Vagina (tissue), 2 donors: ENCODE measurements at places on chromosomes 4 and X.

DNA sequence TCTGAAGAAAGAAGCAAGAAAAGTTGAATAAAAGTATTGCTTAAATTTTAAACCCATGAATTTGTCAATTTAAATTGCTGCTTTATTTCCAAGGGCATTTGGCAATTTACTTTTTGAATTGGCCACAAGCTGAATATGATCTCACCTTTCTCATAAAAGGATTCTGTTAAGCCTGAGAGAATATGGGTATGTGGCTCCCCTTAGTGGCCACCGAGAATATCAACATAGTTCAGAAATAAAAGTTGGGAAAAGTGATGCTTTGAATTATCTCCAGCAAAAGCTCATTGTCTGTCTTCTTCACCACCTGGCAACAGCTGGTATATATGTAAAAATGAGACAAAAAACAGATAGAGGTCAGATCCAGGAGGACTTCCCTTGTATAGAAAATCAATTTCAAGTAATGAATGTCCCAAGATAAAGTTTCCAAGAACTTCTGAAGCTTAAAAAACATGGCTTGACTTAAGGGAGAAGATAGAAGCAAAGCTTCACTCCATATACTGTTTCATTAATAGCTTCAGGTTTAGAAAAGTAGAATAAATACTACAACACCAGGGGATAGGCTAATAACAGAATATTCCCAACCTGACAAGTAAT, 290.7 kb upstream of the FAM241A start:
- DNase-seq = no peak

GRCh38 chrX:155246748-155247147, 17.5 kb downstream of the RAB39B start:
- no peak for DNase-seq

DNA sequence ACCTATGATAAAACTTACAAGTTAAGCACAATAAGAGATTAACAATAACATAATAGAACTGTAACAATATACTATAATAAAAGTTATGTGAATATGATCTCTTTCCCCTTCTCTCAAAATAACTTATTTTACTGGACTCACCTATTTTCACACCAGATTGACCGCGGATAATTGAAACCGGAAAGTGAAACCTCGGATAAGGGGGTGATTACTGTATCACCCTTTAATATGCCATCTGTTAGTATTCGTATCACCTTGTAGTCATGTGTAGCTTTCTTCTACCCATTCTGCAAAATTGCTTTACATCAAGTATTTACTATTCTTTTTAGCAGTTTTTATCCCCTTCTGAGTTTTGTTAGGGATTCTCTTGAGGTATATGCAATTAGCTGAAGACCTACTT, 1.8 kb downstream of the SPCS3 start:
- no peak for DNase-seq

DNA sequence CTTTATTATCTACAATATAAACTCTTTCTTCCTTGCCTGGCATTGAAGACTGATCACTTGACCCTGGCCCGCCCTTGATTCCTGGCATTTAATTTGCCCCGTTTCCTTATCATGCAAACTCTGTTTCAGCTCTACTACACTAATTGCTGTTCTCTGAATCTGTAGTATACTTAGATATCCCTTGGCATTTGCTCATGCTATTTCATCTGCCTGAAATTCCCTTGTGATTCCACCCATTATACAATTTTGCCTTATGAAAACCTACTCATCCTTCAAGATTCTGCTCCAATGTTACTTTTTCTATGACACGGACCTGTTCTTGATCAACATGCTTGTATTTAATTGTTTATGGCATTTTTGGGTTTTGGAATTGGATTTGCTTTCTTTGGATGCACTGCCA, 459.9 kb upstream of the AMOT start:
- no peak for DNase-seq

DNA sequence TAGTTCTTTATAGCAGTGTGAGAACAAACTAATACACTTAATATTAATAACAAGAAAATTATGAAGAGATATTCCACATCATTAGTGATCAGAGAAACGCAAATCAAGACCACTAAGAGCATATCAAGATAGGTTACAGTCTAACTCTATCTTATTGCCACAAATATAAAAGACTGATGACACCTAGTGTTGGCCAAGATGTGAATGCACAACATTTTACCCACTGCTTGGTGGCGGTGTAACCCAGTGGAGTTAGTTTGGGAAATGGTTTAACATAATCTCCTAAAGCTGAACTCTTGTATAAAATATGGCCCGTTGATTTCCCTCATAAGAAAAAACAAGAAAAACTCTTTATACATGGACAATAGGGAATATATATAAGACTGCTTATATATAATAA, 92.4 kb downstream of the SLITRK2 start:
- DNase-seq = no peak

DNA sequence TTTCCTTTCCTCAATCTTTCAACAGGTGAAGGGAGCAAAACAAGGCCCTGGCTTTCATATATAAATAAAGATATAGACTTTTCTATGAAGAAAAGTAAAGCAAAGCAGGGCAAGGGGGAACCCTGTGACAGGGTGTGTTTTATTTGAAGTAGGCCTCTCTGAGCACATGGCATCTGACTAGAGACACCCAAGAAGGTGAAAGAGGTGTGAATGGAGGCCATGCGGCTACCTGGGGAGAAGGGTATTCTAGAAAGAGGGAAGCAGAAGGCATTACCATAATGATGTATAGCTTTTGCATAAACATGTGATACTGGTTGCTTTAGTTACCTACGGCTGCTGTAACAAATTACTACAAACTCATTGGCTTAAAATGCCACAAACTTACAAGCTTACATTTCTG, 75.8 kb downstream of the DHX15 start:
- no peak for DNase-seq

- peak; percentile 52 for DNase-seq
These were observed 133.6 kb downstream of the CPE start for GRCh38 chr4:165512424-165512823.

GRCh38 chr4:176303938-176304337, 15.8 kb upstream of the SPCS3 start:
- no peak for DNase-seq

DNA sequence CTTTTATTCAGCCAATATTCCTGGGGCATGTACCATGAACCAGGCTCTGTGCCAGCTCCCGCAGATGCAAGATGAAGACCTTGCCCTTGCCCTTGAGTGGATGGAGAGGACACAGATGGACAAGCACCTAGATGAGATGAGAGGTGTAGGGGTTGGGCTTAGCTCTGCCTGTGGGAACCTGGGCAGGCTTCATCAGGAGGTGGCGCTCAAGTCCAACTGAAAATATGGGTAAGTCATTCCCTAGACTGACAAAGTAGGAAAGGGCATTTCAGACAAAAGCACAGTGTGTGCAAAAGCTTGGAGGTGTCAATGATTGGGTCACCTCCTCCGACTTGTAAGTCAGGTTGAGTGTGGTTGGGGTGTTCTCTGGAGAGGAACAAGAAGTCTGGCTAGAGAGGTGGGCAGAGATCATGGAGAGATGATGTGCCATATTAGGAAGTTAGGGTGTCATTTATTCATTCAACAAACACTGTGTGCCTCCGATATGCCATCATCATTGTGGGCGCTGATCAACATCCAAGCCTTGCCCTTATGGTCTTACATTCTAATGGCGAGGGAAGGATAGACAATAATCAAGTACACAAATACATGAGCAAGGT, 64.6 kb downstream of the ANAPC4 start:
- DNase-seq = no peak

GRCh38 chr4:81600520-81601357, 129.0 kb upstream of the RASGEF1B start:
- no peak for DNase-seq

DNA sequence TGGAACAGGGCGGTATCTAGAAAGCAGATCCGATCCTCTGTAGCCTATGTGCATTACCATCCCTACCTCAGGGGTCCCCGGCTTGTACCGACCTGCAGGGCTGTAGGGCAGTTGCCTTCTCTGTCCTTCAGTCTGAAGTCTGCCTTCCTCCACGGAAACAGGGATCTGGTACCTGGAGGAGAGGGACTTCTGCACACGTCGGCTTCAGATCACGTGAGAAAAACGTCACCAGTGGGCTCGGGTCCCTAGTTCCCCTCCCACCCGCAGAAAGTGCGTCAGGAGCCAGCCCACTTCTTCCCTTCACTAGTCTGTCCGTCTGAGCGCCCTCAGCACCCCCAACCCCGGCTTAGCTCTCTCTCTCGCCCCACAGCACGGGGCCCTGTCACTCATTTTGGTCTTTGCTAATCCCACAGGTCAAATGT, at the start of gene TCEAL5:
Gene TCEAL5 (minus strand): TSS at position 170 of the 422 bp plus-strand sequence. CDS start 2,187 bp downstream, outside the sequence.
- no peak for DNase-seq

DNA sequence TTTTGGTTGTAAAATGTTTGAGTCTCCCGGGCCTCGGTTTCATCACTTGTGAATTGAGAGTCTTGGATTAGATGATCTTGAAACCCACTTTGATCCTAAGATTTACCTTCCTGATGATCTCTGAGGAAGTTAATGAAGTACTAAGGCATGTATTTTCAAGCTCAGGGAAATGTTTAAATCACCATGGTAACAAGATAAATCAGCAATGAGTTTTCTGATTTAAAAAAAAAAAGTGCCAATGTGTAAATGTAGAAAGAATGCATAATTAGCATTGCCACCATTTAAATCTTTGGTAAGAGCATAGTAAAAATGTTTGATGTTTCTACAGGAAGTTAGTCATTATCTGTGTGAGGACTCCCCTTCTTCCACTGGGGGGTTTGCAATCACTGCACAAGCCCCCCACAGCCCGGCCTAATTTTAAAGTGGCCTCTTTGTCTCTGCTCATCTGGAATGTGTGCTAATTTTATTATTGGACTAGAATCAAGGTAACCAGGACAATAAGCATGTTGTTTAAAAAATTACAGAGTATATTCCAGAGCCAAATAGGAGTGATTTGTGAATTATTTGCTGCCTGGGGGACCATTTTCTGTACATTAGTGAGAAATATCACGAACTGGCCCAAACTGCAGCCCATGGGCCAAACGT, 93.6 kb downstream of the SLC34A2 start:
- DNase-seq = no peak

- no peak for DNase-seq
These were observed 2.3 kb downstream of the FBXL5 start for GRCh38 chr4:15652841-15653240.

- DNase-seq = no peak
These were observed 30.3 kb downstream of the COPS4 start for GRCh38 chr4:83065266-83065665.

- no peak for DNase-seq
These were observed 255.4 kb upstream of the TTC29 start for GRCh38 chr4:147201016-147201415.

DNA sequence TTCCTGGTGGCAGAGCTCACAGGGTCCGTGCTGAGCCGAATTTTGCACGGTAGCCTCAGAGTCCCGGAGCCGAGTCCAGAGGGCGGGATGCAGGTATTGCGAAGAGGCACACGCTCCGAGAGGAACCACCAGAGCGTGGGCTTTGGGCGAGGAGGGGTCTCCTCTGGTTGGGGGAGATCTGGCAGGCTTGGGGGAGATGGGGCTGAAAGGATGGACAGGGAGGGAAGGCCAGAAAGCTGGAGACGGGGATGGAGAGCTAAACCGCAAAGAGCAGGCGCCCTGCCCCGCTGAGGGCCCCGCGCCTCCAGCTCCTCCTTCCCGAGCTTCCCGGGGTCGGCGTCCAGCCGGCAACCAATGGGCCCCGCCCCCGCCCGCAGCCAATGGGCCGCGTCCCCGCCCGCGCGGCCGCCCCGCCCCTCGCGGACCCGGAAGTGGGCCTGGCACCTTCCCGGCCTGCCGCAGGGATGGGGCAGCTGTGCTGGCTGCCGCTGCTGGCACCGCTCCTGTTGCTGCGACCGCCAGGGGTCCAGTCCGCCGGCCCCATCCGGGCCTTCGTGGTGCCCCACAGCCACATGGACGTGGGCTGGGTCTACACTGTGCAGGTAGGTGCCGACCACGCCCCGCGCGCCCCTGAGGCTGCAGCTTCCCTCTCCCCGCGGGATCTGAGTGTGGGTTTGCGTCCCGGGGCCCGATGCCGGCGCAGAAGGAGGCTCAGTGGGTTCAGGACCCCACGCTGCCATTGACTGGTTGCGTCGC, at the start of gene MAN2B2:
Gene MAN2B2 (plus strand): TSS at position 443 of the 756 bp plus-strand sequence. CDS start 22 bp downstream, at position 465.
- no peak for DNase-seq

GRCh38 chr4:18934197-18934596, 912.6 kb upstream of the LCORL start:
- no peak for DNase-seq

- no peak for DNase-seq
These were observed 182.1 kb downstream of the EVC2 start for GRCh38 chr4:5526080-5526846.

- no peak for DNase-seq
These were observed 37.0 kb upstream of the OTUD4 start for GRCh38 chr4:145217349-145217748.

DNA sequence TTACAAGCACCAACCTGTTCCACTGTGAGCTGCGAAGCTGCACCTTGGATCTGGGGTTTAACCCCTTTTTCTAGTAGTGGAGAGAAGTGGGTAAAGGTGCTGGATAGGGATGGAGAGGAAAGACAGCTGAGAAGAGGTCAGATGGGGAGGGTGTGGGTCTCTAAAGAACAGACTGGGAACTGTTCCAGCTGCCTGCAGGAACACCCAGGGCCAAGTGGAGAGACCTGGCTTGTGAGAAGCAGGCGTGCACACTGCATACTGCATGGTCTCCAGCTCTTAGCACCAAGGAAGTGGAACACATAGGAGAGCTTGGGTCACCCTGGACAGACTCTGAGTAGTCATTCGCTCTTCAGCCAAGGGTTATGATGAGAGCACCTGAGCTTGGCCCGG, 16.1 kb downstream of the BCOR start:
- no peak for DNase-seq

DNA sequence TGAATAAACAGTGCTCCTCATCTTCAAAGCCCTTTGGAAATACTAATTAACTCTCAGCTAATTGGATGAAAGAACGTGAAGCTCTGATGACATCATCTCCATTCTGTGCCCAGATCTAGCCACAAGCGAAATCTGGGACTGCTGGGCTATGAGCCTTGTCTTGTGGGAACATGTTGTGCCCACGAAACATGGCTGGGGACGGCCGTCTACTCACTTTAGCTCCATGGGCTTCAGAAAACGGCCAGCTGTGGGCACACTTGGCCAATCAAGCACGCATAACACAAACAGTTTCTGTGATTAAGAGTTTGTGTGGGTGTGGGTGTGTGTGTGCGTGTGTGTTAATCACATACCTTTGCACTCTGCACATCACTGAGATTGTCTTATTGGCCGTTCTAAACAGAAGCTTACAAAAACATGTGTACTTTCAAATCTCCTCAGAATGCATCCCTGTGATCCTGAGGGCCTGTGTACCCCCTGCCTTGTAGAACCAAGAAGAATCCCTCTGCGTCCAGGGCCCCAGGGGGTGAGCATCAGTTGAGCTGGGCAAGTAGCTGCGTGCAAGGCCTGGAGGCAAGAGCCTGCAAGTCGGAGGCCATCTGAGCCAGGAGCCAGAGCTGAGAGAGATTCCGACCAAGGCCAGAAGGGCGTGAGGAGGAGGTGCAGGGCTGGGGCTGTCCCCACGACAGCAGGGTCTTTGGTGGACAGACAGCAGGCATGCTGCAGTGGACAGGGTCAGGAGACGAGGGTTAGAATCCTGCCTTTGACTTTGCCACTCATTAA, 18.7 kb upstream of the ZNF185 start:
- DNase-seq = no peak

- DNase-seq = no peak
These were observed at the start of gene BTC for GRCh38 chr4:74794382-74795010. BTC (minus strand) TSS chr4:74794523; CDS start chr4:74794325, 198 bp downstream.
